ENCODE measurements at places on chromosomes 5 and 9.

- DNase-seq, result peak; percentile 88
Measured at GRCh38 chr5:149228618-149229297, 42.9 kb upstream of the AFAP1L1 start.

DNA sequence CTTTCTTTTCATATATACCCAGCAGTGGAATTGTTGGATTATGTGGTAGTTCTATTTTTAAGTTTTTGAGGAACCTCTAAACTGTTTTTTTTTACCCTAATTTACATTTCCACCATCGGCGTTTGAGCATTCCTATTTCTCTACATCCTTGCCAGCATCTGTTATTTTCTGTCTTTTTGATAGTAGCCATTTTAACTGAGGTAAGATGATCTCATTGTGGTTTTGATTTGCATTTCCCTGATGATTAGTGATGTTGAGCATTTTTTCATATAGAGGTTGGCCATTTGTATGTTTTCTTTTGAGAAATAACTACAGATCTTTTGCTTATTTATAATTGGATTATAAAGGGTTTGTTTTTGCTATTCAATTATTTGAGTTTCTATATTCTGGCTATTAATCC, 71.7 kb upstream of the TNC start:
- DNase-seq, result no peak

GRCh38 chr5:118301696-118302095, 686.7 kb downstream of the DTWD2 start:
- no peak for DNase-seq

DNA sequence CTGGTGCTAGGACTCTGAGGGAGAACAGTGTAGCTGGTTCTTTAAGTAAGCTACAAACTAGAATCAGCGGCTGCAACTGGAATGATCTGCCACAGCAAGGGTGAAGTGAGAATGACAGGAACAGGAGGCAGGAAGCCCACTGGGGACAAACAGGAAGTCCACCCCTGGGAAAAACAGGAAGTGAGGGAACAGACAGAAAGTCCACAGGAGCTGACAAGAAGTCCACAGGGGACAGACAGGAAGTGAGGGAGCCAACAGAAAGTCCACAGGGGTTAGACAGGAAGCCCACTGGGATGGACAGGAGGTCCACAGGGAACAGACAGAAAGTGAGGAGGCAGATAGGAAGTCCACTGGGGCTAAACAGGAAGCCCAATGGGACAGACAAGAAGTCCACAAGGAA, 15.5 kb downstream of the ADAMTS16 start:
- DNase-seq, result no peak

DNA sequence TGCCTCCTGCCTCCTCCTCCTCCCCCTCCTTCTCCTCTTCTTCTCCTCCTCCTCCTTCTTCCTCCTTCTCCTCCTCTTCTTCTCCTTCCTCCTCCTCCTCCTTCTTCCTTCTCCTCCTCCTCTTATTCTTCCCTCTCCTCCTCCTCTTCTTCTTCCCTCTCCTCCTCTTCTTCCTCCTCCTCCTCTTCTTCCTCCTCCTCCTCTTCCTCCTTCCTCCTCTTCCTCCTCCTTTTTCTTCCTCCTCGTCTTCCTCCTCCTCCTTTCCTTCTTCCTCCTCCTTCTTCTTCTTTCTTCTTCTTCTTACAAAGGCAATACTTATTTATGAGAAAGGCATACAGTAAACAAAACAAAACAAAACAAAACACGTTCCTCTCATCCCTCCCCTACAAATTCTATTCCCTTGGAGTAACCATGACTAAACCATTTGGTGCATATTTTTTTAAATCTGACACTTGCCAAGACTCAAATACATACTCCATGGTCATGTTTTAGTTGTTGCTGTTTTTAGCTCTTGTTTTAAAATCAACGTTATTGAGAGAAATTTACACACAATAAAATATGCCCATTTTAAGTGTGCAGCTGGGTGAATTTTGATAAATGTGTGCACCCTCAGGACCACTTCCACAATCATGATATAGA, 135.6 kb downstream of the FOXD1 start:
- no peak for DNase-seq

DNA sequence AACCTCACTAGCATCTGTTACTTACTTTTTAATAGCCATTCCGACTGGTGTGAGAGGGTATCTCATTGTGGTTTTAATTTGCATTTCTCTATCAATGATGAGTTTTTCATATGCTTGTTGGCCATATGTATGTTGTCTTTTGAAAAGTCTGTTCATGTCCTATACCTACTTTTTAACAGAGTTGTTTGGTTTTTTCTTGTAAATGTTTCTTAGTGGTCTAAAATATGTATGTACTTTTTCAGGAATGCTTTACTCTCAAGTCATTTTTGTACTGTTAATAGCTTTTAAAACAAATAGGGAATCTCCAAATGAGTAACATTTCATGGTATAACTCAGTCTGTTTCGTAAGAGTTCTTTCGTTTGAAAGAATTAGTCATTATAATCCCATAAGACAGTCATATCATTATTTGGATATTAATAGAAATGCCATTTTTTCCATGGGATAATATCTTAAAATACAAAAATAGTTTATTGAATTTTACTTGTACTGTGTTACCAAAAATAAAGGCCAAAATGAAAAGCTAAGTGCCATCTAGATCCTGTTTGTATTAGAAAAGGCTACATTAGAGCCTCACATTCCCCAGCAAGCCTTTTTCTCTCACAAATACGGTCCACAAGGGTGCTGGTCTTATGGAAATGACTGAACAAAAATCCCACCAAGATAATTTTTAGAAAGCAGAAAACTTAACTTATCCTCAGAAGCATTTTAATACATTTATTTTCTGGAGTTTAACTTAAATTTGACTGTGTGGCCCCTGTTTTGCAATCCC, 247.7 kb downstream of the PJA2 start:
- DNase-seq, result peak; percentile 8

DNA sequence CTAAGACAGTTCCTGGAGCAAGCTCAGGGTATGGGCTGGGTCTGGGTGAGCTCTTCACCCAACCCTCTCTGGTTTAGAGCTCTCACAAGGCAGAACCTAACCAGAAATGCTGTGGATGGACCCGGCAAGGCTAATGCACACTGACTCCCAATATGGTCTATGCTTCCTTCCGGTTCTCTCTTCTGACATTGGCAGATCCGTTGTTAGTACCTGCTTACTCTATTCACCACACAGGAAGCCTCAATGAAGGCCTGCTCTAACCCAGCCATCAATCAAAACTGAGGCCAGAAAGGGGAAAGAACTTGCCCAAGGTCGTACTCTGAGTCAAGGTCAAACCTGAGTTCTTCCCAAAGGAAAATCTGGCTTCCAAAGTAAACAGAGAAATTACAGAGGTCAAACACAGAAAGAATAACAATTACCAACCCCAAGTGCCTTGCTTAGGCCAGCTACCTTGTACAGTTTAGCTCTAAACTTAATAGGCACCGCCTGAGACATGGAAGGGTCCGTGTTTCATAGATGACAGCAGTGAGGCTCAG, 46.0 kb upstream of the AKNA start:
- no peak for DNase-seq

DNA sequence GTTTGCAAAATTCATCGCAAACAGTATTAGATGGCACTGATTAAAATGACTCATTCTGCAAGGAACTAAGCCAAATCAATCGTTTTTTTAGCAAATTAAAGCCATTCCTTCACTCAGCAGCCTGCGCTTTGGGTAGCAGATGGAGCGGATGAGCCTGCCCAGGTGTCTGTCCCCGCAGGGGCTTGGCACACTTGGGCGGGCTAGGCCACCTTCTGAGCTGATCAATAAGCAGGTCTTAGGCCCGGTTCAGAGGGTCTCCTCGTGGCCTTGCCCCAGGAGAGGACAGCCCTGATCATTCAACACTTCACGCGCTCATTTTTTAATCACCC, 78.0 kb upstream of the FCN1 start:
- DNase-seq, result no peak

- no peak for DNase-seq
Measured at GRCh38 chr5:148653836-148654781, at the start of gene HTR4. TSS of gene HTR4 (minus strand) at chr5:148654527. CDS start at chr5:148637014, 17,513 bp downstream.

Data from AG20443 (cell line).